ENCODE measurements at places on chromosomes 16 and 17.

DNA sequence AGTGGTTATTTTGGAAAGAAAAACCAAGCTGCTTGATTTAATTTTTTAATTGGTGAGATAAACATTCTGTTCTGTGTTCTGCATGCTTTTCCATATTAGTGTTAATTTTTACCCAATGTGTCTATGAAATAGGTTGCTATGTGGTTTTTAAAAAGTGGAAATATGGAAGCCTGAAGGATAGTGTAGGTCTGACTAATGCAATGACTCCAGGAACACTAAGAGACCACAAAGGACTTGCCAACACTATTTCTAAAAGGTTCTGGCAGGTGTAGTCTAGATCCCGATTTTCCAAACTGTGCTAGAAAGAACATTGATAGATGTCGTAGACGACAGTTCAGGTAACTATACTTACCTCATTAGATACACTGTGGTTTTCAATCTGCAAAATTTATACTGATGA is 877.4 kb upstream of the GOT2 start:
- DNase-seq, result no peak

- DNase-seq, result no peak
Measured at GRCh38 chr16:8622315-8622656, 788 bp downstream of the METTL22 start.

DNA sequence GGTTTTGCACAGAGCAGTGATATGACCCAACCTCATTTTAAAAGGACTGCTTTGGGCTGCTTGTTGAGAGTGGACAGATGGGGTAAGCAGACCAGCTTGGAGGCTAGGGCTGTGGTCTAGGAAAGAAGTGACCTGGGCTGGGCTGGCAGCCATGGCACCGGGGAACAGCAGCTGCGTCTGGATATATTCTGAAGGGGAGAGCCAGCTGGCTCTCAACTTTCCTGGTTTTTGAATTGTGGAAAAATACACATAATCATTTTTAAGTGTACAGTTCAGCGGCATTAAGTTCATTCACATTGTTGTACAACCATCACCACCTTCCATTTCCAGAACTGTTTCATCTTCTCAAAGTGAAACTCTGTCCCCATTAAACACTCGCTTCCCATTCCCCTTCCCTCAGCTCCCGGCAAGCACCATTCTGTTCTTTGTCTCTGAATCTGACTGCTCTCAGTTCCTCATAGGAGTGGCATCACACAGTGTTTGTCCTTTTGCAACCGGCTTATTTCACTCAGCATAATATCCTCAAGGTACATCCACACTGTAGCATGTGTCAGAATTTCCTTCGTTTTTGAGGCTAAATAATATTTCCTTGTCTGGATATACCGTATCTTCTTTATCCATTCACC is 113.2 kb downstream of the SPECC1 start:
- no peak for DNase-seq

DNA sequence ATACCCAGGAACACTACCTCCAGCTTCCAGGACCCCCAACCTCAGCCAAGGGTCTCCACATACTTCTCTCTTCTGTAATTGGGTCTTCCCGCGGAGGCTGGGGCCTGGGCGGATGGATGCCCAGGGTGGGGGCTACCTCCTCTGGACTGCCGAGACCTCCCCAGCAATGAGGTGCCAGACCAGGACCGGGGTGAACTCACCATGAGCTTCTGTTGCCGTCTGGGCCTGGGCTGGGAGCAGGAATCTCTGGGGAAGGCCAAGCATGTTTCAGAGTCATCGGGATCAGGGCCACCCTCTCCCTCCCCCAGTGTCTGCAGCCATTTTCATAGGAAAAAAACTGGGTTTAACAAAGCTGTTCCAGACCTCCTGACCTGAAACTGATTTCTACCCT is 10.3 kb upstream of the BAHCC1 start:
- no peak for DNase-seq

DNA sequence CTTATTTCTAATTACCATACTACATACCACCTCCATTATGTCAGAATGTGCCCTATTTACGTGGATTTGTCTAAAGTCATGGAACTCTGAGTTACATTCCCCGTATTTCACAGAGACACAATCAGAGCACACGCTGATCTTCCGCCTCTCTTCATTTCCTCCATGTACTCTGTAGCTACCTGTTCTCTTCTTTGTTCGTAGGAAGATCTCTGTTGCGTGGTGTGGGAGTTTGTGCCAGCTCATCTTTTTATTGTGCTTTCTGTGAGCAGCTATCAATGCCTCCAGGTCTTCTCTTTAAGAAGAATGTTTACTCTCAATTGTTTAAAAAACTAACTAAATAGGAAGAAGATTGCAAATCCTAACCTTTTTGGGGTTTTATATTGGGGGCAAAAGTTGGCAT is 26.9 kb downstream of the NLRC5 start:
- DNase-seq, result no peak

DNA sequence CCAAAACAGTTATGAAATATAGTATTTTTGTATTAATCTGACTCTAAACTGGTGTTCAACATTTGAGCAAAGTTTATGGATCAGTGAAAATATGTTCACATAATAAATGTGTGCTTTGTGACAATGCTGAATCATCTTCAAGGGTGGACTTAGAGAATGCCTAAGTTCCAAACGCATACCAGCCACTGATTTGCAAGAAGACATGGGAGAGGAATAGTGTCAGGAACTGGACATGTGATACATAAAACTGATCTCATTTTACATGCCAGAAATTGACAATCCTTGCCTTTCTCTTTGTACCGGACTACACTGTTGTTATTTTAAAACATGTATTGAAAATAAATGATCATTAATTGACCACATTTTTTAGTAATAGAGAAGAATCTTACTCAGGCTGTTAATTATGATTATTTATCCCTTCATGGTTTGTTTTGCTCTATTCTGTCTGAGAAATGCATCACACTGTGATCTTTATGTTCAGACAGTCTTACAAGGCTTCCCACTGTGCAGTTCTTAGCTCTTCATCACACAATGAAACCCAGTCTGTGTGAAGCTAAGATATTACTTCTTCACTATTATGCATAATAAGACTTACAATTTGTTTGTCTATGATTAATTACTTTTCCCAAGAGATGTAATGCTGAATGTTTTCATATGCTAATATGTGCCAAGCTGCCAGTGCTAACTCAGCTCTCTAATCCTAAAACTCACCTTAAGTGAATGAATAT is 1180.6 kb upstream of the CDH8 start:
- DNase-seq, result no peak

DNA sequence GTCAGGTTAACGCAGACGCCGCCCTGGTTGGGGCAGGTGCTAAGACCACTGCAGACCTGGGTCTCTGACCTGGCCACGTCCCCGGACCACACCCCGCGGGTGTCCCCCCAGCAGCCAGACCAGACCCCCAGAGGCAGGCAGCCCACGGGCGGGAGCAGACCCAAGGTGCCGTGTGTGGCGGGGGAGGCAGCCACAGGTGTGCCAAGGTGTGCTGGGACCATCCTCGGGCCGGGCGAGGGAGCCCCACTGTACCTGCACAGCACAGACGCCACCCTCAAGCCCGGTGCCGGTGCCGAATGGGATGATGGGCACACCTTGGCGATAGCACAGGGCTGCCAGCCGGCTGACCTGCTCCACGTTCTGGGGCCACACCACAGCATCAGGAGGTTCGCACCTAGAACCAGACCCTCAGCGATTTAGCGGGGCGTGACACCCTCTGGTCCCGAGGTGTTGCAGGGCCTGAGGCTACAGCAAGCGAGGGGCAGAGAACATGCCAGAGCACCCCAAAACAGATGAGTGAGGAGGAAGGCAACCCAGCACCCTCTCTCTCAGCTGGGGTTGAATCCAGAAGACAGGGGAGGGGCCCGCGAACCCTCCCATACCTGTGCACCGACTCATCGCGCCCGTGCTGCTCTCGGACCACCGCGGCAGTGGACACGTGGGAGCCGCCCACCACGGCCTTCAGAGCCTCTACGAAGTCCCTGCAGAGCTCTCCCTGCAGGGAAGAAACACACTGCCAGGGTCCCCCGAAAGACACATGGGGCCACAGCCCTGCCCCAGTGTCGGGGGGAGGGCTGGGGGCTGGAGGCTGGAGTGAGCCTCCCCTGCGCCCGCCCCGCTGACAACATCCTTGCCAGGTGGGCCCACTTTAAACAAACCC is 1.4 kb downstream of the LDHD start:
- DNase-seq, result no peak

DNA sequence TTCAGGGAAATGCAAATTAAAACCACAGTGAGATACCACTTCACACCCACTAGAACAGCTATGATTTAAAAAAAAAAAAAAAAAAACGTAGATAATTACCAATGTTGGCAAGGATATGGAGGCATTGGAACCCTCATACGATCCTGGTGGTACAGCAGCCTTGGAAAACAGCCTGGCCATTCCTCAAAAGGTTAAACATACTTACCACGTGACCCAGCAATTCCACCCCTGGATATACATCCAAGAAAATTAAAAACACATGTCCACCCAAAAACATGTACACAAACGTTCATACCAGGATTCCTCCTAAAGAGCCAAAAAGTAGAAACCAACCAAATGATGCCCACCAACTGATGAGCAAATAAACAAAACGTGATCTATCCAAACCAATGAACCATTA is 68.1 kb downstream of the GAS7 start:
- no peak for DNase-seq

Measured in NCI-H226 (cell line).